ENCODE measurements at places on chromosomes 4 and X.

DNA sequence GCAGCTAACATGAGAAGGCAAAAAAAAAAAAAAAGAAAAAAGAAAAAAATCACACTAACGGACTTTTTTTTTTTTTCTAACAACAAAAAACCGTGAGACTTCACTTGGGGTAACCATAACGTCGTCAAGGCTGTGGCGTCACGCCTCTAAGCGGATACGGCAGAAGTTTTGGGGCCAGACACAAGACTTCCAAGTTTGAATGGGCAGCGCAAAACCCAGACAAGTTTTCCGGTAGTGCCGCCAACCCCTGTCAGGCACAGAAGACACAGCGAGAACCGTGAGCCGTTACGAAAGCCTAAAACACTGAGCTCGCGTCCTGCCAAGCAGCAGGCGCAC lies 556 bp upstream of the SMARCA5 start:
- DNase-seq: no peak

- no peak for DNase-seq
Observed at GRCh38 chr4:146520896-146521540, 722 bp downstream of the SLC10A7 start.

DNA sequence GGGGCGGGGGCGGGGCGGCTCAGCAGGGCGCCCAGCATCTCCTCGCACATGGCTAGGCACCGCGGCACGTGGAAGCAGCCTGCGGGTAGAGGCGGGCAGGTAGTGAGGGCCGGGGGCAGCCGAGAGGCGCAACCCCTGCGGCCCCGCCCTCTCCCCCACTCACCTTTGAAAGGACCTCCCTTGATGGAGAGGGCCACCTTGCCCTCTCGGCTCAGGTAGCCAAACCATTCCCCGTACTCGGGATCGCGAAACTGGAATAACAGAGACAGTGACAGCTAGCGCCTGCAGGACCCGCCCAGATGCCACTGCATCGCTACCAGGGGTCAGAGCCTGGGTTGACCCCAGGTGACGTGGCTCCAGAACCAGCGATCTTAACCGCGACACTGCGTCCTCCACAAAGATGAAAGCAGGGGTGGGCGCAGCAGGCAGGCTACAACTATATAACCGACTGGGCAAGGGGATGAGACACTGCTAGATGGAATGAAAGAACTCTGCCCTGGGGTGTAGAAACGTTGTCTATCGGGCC lies 552 bp upstream of the NAA10 start:
- DNase-seq: no peak

DNA sequence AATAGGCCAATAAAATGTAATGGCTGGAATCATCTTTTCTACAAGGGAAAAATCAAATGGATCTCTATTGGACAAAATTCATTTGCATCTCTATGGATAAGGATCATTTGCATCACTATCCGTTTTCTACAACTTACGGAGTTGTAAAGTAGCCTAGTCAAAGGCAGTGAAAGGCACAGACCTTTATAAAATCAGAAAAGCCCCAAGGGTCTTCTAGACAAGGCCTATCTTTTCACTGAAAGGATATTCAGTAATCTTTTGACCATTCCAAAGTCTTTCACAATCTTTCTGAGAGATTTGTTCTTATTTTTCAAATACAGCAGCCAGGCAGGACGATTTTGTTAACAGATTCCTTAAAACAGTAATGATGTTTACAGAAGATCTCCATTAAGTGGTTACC lies 119.5 kb upstream of the JADE1 start:
- DNase-seq: no peak

All from vagina (tissue), 2 donors.